GM23248 (cell line): ENCODE measurements at places on chromosomes 1 and 21.

DNA sequence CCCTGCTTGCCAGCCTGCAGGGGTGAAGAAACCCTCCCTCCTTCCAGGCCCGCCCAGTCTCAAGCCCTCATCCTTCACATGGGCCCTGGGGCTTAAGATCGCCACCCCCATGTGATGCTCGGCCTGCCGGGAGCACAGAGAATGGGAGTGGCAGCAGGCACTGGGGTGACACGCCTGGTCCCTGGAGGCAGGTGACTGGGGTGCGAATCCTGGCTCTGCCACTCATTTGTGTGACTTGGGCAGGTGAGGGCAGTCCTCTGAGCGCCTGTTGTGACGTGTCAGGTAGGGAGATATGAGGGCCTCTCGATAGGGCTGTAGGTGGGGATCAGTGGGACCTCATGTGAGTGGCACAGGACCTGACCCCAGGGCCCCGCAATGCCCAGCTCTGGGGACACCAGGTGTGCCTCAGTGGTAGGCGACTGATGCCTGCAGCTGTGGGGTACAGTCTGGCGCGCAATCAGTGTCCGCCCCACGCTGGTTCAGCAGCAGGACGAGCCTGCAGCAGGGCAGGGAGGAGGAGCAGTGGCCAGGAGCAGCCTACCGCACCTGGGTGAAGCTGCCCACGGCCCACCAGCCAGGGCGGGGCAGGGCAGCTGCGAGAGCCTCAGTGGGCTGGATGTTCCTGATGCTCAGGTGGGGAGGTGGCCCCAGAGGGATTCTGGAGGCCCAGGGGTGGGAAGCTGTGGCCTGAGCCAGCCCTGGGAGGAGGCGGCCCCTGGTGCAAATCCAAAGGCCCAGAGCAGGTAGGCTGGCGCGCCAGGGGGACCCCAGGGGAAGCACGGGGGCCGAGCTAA lies 6.2 kb downstream of the SH2D5 start:
- DNase-seq = no peak

DNA sequence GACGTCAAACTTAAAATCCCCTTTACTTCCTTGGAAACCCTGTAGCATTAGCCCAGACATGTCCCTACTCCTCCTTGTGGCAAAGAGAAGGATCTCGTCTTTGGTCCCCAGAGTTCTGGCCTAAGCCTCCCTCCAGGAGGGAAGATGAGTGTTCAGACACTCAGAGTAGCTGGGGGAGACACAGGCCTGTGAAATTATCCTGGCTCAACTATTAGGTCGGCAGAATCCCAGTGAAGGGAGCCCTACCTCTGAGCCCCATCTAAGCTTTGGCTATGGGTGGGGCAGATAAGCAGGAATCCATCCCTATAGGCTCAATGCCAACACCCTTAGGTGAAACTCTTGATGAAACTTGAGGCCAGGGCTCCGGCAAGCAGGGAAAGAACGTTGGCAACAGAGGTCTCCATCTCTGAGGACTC lies 1.7 kb upstream of the SFN start:
- DNase-seq = peak; percentile 56

DNA sequence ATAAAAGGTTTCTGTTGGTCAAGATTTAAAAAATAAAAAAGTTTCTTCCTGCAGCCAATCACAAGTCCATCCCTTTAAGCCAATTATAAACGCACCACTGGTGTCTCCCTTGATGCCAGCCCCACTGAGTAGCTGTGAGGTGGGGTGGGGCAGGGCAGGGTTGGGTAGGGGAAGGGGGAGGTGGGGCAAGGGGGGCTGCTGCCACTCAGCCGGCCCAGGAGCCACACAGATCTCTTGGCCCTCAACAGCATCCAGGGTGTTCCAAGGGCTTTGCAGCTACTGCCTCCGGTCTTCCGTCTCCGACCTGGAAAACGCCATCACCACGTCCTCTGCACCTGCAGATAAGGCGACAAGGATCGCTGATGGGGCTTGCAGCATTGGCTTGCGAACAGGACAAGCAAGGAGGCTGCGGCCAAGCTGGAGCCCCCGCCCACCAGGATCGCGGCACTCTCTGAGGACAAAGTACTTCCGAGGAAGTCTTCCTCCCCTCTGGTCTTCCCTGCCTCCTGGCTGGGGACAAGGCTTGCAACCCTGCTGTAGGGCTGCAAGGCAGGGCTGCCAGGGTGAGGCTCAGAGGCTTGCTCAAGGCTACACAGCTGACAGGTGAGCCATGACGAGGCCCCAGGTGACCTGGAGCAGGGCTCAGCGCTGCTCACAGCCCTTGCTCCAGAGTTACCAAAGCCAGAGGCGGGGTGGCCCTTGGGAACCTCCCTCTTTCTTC lies 26.8 kb upstream of the CLSTN1 start:
- no peak for DNase-seq

DNA sequence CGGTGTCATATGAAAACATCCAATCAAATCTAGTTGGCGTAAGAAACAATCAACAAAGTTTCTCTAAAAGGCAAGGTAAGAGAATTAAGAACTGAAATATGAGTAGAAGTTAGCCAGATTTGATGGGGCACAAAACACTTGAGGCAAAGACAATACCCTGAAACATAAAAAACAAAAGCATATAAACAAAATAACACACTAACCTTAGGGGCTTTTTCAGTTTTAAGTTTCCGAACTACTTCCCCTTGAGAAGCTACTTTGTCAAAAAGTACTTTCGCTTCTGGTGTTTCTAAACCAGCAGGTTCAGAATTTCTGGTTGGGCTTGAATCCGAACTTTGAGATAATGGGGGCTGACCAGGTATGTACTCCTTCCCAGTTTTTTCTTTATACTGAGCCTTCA lies 57.9 kb downstream of the EPRS1 start:
- DNase-seq = no peak

DNA sequence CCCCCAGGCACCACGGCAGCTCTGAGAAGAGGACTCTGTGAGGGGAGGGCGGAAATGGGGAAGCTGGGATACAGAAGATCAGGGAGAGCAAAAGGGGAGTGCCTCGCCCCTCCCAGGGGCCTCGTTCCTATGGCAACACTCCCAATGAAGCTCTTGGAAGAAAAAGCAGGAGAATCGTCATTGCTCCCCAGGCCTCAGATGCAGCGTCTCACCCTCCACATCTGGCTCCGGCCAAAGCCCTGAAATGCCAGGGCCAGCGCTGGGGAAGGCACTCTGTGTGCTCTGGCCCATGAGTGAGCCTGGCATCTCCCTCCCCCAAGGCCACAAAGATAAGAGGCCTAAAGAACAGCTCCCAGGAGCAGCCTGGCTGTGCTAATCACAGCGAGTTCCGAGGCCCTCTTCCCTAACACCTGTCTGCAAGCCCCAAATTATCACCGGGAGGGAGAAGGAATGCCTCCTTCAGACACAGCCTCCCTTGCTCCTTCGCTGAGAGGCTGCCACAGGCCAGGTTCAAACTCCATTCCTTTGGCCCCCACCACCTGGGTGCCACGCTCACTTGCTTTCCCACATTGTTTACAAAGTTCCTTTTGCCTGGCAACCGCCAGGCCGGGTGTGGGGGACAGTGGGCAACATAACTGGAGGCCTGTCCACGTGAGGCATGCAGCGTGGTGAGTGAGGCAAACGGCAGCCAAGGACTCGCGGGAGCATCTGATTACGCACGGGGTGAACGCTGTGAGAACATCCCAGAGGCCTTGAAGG lies 27.8 kb downstream of the ECE1 start:
- peak; percentile 94 for DNase-seq

- DNase-seq = no peak
These were observed 102.5 kb upstream of the KAZN start for GRCh38 chr1:14495996-14496395.
